ENCODE measurements at places on chromosomes 12 and 14.

- no peak for DNase-seq
Observed at GRCh38 chr12:122060081-122060501, 18.5 kb upstream of the MLXIP start.

GRCh38 chr12:75086091-75087038 is 123.3 kb downstream of the KCNC2 start:
- no peak for DNase-seq

DNA sequence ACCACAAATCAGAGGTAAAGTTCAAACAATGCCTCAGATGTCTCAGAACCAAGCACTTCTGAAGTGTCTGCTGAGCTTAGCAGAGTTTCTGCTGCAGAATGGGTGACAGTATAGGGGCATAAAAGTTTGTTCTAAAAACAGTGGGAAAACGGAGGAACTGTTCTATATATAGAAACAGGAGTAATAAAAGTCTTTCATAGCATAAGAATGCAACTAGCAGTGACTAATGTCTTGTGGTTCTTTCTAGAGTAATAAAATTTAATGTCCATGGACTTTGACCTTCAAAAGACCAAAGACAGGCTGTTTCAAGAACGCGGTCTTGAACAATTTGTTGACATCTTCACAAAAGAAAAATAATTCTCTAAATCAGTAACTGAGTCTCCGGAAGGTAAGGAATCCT is 107.5 kb upstream of the FAR2 start:
- DNase-seq = no peak

- DNase-seq = no peak
Observed at GRCh38 chr12:57272337-57273151, 21.6 kb upstream of the STAC3 start.

GRCh38 chr14:28102814-28103213 is 663.8 kb upstream of the FOXG1 start:
- DNase-seq = no peak

DNA sequence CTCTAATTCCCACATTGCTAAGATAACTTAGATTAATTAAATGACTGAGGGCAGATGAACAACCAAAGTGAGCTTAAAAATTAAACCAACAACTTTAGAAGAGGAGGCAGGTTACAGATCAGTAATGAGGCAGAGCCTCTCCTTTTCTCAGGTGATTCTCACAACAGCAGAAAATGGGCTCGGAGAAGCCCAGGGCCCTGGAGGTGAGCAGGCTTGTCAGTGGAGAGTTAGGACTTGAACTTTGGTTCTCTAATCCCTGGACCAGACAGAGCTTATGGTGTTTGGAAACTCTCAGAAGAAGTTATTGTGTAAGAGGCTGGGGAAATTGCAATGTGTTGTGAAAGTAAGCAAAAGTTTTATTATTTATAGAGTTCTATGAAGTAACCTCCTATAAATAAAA is 2.8 kb downstream of the TRHDE start:
- DNase-seq = no peak

DNA sequence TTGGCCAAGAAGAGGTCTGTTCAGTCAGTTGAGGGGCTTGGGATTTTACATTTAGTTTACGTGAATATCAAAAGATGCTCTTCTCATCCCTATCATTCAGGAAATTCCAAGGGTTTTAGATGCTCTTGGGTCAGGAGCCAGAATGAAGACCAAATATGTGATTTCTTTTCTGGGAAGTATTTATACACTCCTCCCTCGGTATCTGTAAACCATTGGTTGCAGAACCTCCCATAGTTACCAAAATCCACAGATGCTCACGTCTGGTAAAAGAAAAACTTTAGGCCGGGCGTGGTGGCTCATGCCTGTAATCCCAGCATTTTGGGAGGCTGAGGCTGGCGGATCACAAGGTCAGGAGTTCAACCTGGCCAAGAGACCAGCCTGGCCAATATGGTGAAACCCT is 75.9 kb downstream of the TNFAIP2 start:
- DNase-seq = no peak

- DNase-seq = no peak
Observed at GRCh38 chr14:29216268-29217232, 450.0 kb downstream of the FOXG1 start.

DNA sequence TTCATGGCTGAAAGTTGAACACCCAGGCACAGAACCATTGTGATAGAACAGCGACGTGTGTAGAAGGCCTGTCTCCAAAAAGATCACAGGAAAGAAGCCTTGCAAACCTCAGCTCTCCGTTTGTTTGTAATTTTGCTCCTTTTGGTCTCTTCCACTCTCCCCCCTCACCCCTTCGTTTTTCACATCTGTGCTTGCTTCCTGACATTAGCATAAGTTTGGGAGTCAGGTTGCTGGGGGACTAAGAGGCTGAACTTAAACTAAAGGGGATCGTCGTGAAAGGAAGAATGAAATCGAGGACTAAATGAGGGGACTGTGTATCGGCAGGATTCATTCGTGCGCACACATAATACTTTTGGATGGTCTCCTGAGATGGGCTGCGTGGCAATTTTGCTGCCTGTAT is 200.6 kb downstream of the BCAT1 start:
- DNase-seq = no peak

DNA sequence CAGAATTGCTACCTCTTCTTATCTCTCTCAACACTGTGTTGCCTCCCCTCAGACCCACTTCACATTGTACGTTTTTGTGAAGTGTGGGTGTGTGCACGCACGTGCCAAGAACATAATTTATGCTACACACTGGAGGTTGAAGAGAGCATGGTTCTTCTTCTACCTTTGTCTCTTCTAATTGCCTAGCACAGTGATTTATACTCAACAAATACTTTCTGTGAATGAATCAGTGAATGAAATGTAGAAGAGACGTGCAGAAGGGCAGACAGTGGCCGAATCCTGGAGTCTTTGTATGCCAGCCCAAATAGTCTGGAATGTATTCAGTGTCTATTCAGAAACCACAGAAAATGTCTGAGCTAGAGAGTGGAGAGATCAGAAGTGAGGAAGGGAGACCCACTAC is 4.6 kb upstream of the SAMD4A start:
- DNase-seq = no peak

DNA sequence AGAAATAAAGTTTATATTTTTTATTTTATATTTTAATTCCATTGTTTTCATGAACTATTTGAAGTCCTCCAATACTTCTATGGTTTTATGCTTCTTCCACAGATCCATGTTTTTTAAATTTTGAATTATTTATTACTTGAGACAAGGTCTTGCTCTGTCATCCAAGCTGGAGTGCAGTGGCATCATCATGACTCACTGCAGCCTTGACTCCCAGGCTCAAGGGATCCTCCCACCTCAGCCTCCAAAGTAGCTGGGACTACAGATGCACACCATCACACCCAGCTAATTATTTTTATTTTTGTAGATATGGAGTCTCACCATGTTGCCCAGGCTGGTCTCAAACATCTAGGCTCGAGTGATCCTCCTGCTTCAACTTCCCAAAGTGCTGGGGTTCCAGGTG is 28.8 kb upstream of the DLGAP5 start:
- DNase-seq = no peak

DNA sequence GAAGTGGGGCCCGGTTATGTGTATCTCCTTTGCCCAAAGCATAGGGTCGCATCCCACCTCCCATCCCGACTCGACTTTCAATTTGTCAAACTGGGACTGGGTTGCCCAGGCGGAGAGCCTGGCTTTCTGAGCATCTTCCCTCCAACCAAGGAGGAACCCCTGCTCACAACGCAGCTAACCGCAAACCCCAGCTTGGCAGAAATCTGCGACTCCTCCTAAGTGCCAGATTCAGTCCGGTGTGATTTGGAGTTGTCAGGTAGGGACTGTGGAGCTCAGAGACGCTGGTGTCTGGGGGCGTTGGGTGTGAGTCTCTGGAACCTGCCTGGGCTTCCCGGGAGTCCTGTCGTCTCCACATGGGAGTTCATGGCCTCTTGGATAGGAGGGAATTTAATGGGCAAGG is 1126.7 kb downstream of the AACS start:
- no peak for DNase-seq

DNA sequence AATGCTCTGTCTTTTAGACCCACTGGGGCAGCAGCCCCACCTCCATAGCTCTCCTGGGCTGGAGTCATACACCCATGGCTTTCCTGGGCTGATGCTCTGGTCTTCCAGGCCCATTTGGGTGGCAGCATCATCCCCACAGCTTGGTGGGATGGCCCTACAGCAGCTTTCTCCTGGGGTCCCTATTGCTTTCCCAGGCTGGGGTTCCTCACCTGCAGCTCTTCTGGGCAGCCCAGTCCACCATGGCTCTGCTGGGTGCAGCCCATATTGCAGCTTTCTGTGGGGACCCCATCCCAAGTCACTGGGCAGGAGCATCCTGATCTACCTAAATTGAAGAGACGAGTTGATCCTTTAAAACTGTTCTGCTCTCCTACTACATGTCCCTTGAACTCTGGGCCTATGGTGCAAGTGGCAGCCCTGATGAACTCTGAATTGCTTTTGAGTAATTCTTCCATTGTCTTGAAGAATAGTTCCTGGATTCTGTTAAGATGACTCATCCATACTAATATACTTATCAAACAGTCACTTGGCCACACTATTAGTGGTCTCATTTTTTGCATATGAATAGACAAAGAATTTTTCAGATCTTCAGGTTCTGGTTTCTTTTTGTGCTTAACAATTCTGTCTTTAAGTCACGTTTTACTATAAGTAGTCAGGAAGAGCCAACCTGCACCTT is 390.1 kb downstream of the DPF3 start:
- no peak for DNase-seq

DNA sequence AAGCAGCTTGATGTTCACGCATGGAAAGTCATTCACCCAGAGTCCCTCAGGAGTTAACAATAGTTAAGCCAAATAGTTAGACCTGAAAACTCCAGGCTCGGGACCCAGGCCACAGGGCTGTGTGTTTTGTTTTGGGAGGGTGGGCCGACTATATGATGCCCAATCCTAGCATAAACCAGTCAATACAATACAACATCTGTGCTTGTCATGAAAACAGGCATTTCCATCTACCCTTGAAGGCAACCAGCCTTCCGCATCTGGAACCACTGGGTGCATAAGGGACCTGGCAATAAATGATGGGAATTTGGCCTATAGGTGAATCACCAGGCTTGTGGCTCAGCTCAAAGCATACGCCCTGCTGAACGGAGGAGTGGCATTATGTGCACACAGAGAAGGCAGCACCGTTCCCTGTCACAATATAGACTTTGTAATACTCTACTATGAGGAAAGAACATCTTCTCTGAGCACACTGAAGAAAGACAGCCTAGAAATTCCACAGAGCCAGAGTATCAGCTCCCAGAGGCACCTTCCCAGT is 91.0 kb upstream of the FOXN3 start:
- no peak for DNase-seq

GRCh38 chr14:23378612-23379220 is 1.9 kb downstream of the CMTM5 start:
- no peak for DNase-seq

DNA sequence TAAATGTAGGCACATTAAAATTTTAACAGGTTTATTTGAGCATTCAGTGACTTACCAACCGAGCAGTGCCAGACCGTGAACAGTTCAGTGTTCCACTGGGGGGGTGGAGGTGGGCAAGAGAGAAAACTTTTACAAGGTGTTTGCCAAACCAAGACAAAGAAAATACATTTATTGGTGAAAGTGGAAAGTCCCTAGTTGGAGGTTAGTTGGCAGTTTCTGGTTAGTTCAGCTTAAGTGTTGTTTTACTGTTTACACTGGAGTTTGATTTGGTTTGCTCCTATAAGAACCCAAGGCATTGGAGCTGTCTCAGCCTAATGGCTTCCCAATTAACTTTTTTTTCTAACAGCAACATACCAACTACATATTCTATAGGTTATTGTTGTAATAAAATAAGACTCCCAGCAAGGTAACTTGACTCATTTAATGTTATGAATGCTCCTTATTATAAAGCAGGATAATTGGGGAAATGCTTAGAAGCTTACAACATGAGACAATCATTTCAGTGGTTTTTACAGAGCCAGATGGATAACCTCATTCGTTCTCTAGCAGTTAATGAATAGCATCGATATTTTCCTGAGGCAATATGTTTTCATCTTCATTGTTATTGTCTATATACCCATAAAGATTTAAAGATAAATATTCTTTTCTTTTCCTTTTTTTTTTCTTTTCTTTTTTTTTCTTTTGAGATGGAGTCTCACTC is 115.8 kb downstream of the ETNK1 start:
- DNase-seq = no peak

GRCh38 chr14:104708606-104709268 is 15.3 kb upstream of the ADSS1 start:
- DNase-seq = no peak

DNA sequence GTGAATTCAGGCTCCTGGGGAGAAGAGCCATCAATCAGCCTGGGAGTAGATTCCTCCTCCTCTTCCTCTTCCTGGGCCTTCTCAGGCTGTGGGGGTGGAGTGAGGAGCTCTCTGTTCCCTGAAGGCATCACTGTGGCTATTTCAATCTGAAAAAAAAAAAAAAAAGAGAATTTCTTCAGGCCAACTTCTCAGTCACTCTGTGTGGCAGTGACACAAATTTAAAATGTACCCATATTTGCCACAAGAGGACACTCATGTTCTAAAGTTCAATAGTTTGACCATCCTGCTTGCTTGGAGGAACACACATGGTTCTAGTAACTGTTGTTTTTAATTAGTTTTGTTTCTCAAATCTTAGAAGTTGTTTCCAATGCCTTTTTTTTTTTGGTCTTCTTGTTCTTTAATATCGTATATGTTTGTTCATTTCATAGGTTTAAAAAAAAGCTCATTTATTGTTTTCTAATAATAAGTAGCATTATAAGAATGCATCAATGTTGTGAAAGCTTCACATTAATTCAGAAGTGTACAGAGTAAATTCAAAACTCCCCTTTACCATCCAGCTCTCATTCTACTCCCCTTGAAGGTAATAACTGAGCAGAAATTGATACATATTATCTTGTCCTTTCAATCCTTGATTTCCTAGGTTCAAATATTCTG is 23.3 kb upstream of the CCER1 start:
- DNase-seq = no peak

DNA sequence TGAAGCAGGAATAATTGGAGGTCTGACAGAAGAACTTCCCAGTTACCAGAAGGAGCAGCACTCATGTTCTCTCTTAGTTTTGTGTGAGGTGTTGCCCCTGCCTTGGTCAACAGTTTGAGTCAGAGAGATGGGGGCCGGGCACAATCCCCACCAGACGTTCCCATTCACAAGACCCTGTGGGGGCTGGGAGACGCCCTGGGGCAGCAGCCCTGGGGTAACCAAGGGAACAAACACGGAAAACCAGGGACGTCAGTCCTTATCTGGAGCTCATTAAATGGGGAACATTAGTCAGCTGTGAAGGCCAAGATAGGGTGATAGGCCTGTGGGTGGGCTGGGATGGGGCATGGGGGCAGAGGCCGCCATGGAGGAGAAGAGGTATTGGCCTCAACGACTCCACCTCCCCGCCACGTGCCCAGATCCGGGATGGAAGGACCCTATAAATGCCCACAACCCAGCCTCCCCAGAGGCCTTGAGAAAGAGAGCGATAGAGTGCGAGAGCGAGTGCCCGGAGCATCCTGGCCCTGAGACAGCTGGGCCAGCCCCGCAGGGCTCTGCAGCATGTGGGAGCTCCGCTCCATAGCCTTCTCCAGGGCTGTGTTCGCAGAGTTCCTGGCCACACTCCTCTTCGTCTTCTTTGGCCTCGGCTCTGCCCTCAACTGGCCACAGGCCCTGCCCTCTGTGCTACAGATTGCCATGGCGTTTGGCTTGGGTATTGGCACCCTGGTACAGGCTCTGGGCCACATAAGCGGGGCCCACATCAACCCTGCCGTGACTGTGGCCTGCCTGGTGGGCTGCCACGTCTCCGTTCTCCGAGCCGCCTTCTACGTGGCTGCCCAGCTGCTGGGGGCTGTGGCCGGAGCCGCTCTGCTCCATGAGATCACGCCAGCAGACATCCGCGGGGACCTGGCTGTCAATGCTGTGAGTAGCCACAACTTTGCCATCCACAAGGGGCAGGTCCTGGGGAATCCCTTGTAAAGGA is at the start of gene AQP2:
Gene AQP2 (plus strand): TSS at position 465 of the 979 bp plus-strand sequence. CDS start 94 bp downstream, at position 559.
- DNase-seq = no peak

Data from chondrocyte (in vitro differentiated cells).